ENCODE measurements at places on chromosomes 4 and X.

GRCh38 chrX:134981910-134982309 is 8.9 kb upstream of the SMIM10 start:
- no peak for DNase-seq

DNA sequence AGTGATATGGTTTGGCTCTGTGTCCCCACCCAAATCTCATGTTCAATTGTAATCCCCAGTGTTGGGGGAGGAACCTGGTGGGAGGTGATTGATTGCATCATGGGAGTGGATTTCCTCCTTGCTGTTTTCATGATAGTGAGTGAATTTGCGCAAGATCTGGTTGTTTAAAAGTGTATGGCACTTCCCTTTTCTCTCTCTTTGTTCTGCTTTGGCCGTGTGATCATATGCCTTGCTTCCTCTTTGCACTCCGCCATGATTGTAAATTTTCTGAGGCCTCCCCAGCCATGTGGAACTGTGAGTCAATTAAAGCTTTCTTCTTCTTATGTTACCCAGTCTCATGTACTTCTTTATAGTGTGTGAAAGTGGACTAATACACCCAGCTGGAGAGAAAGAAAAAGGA is 113.0 kb upstream of the AADAT start:
- no peak for DNase-seq

DNA sequence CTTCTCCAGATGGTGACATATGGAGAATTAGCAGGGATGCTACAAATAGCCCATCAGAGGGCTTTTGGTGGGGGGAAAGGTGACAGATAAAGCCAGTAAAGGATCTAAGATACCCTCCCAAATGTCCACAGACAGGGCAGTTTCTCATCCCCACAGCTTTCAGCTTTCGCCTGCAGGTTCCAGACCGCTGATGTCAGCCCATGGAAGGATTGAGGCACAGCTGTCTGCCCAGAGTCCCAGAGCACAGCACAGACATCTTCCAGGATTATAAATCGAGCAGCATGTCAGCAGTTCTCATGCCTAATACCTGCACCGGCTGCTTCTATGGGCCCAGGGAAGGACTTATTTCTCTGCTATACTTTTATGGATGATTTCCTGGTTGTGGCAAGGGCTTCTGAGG is 96.7 kb upstream of the MXRA5 start:
- no peak for DNase-seq

DNA sequence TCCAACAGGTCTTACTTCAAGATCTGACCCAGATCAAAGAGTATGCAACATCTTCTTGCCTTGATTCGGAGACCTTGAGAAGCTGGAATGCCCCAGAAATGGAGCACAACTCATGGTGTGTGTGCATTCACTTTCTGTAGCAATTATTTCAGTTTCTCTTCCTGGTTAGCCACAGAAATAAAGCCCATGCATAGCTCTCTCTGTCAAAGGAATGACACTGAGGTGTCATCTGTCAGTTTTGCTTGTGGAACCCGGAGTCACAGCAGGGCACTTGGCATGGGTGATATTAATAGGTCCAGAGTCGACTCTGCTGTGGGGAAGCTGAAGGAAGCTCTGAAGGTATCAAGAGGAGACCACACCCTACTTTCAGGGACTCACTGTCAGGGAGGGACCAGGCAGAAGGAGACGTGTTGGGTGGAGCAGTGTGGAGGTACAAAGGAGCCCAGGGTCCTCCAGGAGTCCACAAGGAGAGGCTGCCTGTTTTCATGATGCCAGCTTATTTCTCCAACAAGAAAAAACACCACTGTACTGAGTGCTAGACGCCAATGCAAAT is 10.7 kb downstream of the CLNK start:
- no peak for DNase-seq

GRCh38 chr4:836003-836511 is 10.1 kb upstream of the CPLX1 start:
- no peak for DNase-seq

DNA sequence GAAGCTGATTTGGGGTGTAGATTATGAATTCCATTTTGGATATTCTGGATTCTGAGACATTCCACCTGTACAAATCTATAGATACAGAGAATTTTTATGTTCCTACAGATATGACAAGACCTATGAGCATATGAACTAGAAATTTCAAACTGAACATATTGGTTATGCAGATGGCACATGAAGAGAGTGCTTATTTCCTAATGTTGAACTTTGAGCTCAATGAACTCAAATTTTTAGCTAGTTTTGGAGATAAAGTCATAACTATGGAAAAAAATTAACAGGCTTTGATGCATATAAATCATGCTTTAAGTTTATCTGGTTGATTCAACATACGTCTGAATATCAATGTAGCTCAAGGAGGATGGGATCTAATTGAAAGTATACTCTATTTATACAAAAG is 8.9 kb downstream of the CHIC2 start:
- DNase-seq: no peak

GRCh38 chrX:31522760-31523159 is 450.9 kb upstream of the FTHL17 start:
- DNase-seq: no peak
